GOT3 (cell line): ENCODE measurements at places on chromosomes 3 and 15.

GRCh38 chr3:126128504-126129397 is 44.8 kb upstream of the SLC41A3 start:
- DNase-seq = no peak

GRCh38 chr3:55166576-55167555 is 239.0 kb upstream of the LRTM1 start:
- no peak for DNase-seq

DNA sequence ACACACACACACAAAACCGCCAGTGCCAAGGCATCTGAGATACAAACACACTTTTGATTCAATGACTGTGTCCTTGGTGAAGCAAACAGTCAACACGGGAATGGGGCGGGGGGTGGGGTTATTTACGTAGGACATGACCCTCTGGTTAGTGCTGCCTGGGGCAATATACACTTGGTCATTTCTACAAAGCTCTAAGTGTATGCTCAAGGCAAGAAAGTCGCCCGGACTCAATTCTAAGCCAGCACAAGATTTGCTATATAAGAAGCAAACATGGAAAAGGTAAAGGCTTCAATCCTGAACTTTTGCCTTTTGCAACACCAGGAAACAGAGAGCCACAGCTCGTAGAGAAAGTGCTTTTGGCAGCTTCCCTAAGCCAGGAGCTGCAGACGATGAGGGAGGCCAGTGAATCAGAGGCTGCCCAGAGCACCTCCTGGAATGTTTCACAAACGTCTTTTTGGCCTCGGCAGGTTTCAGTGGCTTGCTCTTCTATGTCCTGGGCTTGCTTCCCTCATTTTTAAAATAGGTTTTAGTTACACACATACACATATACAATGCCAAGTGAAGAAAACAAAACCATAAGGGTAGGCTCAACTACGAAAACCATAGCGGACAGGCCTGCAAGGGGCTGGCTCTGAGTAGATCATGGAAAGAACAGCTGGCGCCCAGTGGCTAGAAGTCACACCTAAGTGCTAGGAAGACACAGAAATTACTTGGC is 73.6 kb downstream of the TM4SF4 start:
- DNase-seq = peak; percentile 48

DNA sequence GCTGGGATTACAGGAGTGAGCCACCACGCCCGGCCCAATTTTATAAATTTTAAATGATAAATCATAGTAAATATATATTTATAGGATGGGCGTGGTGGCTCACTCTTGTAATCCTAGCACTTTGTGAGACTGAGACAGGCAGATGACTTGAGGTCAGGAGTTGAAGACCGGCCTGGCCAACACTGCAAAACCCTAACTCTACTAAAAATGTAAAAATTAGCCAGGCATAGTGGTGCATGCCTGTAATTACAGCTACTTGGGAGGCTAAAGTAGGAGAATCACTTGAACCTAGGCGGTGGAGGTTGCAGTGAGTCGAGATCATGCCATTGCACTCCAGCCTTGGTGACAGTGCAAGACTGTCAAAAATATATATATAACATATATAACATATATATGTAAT is 26.4 kb downstream of the MFN1 start:
- no peak for DNase-seq

GRCh38 chr15:73694419-73694818 is 10.2 kb downstream of the CD276 start:
- no peak for DNase-seq

DNA sequence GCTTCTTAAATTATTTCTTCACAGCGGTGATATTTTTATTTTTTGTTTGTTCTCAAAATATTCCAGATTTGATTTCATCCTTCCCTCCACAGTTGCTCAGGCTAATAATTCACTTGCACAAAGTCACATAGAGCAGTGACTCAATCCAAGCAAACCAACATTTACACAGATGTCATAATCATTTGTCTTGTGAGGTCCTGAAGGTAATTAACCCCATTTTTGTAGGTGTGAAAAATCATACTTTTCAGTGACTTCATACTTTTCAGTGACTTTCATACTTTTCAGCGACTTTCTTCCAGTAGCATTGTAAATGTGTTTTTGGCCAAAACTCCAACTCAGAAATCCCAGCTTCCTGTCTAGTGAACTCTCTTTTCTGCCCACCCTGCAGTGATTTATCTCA is 32.1 kb downstream of the CD200 start:
- no peak for DNase-seq

- DNase-seq = no peak
Measured at GRCh38 chr15:47460795-47461573, 256.3 kb upstream of the SEMA6D start.

GRCh38 chr15:77816983-77817382 is 184.3 kb upstream of the LINGO1 start:
- DNase-seq = no peak

DNA sequence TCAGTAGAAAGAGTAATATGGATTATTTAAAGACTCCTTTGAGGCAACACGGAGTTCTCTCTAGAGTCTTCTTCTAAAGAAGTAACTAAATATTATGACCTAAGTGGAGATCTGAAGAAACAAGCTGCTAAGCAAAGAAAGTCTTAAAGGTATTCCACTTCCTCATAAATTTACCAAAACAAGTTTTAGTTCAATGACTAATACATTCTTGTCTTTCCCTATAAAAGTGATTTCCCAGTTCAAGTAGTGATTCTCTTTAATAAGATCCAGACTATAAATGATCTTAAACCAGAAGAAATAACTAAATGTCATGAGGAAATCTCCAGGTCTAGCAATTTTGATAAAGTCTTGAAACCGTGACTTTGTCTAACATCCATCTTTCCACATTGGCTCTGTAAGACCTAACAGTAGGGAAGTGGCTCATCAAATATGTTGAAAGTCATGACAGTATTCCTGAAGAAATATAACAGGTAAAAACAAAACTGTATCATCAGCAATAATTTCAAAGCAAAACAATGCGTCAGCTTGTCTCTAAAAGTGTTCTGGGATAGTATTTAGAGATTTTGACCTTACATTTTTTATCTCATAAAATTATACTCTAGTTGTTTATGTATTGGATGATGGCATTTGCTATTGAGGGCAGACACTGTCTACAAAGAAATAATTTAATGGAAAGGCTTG is 51.8 kb upstream of the NEDD4 start:
- DNase-seq = no peak

- DNase-seq = no peak
Measured at GRCh38 chr15:91491101-91491950, 362.2 kb upstream of the SLCO3A1 start.

GRCh38 chr3:192930577-192930976 is 12.9 kb upstream of the MB21D2 start:
- DNase-seq = no peak

GRCh38 chr15:47337836-47338235 is 379.5 kb upstream of the SEMA6D start:
- no peak for DNase-seq

DNA sequence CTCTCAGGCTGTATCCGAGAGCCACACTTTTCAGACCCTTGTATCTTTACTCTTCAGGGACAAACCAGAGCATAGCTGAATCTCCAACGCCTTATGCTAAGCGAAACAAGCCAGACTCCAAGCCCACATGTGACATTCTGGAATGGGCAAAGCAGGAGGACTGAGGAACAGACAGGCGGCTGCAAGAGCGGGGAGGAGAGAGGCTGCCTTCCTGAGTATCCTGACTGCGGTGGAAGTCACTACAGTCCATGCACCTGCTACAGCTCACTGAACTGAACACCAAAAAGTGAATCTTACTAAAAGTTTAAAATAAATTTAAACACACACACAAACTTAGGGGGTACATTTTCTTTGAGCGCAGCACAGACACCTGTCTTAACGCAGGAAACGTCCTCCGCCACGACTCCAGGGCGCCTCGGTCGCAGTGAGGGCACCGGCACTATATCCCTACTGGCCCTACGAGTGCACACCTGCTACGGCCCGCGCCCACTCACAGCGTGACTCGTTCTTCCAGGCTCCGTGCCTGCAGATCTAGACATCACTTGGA is 1.4 kb downstream of the CYFIP1 start:
- no peak for DNase-seq

- no peak for DNase-seq
Measured at GRCh38 chr15:75815811-75816719, 27.2 kb upstream of the UBE2Q2 start.

DNA sequence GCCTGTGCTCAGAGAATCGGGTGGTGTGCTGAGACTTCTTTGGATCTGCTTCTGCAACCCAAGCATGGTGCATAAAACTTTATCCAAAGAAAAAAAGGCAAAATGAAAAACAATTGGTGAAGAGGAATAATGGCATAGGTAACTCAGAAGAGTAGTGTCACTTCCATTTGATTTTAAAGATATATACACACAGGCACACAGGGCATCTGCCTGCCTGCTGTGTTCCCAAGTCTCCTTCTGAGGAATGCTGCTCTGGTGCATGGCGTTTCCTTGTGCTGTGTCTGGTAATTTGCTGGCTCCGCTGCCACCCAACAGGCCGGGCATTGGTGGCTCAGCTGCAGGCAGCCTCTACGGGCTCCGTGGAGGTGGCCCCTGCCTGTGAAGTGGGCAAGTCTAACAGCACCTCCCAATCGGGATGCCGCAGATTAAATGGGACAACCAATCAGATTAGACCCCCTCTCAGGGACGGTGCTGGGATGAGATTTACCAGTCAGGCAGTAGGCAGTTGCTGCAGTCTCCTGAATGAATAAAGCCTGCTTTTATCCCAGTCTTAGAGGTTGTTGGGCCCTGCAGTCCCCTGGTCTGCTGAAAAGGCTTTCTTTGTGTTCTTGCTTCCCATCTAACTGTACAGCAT is 253.7 kb upstream of the RASGRP1 start:
- no peak for DNase-seq

- DNase-seq = no peak
Measured at GRCh38 chr3:117150628-117151027, 441.0 kb downstream of the TUSC7 start.

DNA sequence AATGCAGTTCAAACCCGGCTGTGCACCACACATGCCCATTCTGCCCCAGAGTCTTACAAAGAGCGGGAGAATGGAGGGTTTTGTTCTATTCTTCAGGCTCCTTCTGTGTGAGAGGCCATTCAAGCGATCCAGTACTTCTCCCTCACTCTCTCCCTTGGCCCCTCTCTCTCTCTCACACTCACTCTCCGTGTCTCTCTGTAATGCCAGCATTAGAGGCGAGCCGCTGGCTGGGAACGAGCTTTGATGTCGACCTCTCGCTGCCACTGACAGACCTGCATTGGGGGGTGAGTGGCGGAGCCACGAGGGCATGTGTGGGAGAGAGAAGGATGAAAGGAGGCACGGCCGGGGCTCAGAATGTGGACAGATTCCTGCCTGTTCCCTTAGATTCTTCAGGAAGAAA is 231.7 kb upstream of the ARRDC4 start:
- no peak for DNase-seq

GRCh38 chr3:125294411-125294810 is 80.7 kb downstream of the ZNF148 start:
- no peak for DNase-seq

DNA sequence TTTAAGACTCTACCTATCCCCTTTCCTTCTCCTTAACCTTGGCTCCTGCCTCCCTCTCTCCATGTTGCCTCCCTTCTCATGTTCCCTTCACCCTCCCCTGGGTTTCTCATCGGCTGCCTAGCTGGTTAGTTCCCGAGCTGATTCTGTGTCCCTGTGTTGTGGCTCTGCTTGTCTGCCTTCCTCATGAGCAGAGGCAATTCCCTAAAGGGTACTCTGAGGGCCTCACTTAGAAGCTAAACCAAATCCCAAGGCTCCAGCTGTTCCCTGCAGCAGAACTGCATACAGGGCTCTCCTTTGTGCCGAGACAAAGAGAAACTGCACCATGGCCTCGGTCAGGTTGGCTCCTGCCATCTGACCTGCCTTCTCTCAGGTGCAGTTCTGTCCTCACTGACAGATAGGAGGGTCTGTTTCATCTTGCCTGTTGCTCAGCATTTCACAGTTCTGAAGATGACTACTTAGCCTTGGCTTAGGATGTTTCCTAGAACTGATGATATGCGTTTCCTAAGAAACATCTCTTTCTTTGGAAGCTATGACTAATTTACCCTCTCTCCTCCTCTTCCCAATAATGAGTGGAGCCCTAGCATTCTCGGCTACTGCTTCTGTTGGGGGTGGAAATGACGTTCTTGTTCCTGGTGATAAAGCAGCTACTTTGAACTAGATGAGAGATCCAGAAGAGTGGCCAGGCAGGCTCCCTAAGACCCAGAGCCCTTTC is 27.1 kb downstream of the DUOX1 start:
- DNase-seq = no peak

GRCh38 chr3:45659661-45660566 is 29.3 kb upstream of the SACM1L start:
- no peak for DNase-seq

- DNase-seq = no peak
Measured at GRCh38 chr3:140242818-140243276, 307.9 kb downstream of the CLSTN2 start.

- no peak for DNase-seq
Measured at GRCh38 chr3:103515116-103515515, 1080.3 kb downstream of the ZPLD1 start.

DNA sequence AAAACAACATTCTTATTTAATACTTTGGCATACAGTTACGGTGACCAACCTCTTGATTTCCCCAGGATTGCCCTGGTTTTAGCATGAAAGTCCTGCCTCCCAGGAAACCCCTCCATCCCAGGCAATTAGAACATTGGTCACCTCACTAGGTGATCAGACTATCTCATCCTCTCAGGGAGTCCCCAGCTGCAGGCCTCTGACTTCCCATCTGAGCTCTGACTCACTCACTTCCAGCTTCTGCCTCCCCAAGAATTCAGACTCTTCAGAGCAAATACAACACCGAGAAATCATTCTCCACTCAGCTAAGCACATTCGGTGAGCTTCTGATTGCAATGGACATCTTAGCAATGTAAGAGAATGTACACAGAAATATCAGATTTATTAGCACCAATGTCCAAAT is 92.4 kb upstream of the HES1 start:
- DNase-seq = no peak

- DNase-seq = no peak
Measured at GRCh38 chr3:153463895-153464294, 301.9 kb downstream of the RAP2B start.

- DNase-seq = no peak
Measured at GRCh38 chr3:135007607-135008006, 212.5 kb downstream of the EPHB1 start.

- DNase-seq = no peak
Measured at GRCh38 chr15:29125382-29126207, 144.0 kb downstream of the NSMCE3 start.

DNA sequence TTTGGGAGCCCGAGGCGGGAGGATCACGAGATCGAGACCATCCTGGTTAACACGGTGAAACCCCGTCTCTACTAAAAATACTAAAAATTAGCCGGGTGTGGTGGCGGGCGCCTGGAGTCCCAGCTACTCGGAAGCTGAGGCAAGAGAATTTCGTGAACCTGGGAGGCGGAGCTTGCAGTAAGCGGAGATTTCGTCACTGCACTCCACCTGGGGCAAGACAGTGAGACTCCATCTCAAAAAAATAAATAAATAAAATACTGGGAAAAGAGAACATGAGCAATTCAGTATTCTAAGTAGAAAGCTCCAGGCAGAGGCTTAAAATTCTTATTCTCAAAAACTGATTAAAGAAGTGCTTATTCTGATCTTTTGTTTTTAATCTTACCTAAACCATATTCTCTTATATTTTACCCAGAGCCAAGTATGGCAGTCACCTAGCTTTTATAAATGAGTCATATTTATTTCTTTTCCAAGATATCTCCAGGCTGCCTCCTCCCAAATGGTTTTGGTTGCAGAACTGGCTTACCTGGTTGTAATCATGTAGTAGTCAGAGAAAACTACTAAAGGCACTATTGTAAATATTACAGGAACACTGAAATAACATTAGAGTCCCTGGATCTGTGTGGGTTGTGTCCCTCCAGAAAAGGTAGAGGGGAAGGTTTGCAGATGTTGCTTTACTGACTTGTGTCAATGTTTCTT is 45.8 kb upstream of the DYNC1LI1 start:
- DNase-seq = no peak
